D721Med (cell line): ENCODE measurements at places on chromosomes 5 and 9.

- no peak for DNase-seq
These were observed 84.8 kb downstream of the WNK2 start for GRCh38 chr9:93268551-93269314.

DNA sequence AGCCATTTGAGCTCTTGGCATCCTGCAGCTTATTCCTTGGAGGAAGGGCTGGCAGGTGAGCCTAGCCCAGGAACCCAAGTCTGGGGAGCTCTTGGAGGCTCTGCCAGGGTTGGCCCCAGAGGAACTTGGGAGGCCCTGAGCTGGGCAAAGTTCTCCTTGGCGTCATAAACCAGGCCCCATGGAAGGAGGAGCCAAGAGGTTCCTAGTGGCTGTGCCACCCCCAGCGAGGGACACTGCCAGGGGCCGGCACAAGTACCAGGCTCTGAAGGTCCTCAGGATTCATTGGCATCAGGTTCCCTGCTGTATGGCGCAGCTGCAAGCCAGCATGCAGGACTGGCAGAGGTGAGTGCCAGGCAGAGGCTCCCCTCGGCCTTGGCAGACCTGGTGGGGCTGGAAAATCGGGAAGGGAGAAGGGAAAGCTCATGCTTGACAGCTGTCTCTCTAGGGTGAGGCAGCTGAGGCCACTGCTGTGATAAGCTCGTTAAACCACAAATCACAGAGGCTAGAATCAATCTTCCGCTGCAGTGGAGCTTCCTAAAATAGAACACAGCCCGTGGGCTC lies 54.6 kb upstream of the SYNPO start:
- no peak for DNase-seq

- no peak for DNase-seq
These were observed 1297.2 kb upstream of the WWC1 start for GRCh38 chr5:166994226-166994625.

DNA sequence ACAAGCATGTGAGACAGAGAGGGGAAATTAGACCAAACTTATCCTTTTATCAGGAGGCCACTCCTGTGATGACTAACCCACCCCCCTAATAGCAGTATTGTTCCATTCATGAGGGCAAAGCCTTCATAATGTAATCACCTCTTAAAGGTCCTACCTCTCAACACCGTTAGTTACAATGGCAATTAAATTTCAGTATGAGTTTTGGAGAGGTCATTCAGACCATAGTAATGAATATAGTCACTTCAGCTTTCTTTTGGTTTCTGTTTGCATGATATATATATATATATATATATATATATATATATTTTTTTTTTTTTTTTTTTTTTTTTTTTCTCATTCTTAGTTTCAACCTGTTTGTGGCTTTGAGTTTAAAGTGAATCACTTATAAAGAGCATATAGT lies 10.5 kb downstream of the ADGRV1 start:
- DNase-seq: no peak

GRCh38 chr9:2260417-2261306 lies 245.5 kb downstream of the SMARCA2 start:
- no peak for DNase-seq

GRCh38 chr5:81525690-81526089 lies 131.8 kb upstream of the ACOT12 start:
- DNase-seq: no peak

DNA sequence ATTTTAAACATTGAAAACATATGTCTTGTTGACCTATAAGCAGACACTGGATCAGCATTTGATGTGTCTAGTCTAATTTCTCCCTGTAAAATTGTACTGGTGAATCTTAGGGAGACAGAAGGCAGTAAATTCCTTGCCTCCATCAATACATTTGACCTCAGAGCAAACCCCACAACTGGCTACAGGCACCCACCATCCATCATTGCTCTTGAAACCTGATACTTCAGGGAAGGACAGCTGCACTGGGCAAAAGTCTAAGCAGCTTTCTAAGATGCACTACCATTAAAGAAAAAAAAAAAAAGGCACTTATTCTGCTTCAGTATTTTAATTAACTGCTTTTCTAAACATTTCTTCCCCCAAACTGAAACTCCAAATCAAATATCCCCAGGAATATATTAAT lies 1051.3 kb upstream of the DMAC1 start:
- DNase-seq: no peak

- DNase-seq: no peak
These were observed 10.2 kb upstream of the IL12B start for GRCh38 chr5:159340511-159340910.

DNA sequence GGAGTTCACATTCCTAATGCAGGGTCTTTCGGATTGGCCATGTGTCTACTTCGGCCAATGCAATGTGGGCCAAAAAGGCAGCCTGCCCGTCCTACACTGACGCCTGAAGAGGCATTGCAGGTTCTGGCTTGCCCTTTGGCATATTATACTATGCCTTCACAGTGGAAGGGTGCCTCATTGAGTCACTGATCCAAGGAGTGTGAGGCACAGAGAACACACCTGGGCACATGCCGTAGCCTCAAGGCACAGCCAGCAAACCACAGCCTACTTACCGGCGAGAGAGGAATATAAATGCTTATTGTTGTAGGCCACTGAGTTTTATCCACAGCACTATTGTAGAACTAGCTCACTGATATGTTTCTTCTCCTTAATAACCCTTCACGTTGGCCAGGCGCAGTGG lies 409.6 kb downstream of the GADD45G start:
- DNase-seq: no peak

DNA sequence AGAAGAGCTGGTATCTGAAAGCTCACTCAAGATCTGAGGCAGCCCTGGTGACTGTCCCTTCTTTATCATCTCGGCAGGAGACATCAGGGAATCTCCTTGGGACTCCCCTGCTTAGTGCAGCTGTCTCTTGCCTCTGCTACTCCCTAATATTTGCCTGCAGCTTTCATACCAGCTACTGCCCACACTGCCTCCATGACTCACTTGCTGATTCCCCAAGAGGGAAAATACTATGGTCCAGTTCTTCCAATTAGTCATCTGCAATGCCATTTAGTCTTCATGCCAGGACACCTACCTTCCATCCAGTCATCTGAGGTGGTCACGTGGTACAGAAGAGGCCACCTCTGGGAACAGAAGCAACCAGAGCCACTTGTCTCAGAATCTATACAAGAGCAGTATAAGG lies 270.8 kb downstream of the NTRK2 start:
- DNase-seq: no peak

DNA sequence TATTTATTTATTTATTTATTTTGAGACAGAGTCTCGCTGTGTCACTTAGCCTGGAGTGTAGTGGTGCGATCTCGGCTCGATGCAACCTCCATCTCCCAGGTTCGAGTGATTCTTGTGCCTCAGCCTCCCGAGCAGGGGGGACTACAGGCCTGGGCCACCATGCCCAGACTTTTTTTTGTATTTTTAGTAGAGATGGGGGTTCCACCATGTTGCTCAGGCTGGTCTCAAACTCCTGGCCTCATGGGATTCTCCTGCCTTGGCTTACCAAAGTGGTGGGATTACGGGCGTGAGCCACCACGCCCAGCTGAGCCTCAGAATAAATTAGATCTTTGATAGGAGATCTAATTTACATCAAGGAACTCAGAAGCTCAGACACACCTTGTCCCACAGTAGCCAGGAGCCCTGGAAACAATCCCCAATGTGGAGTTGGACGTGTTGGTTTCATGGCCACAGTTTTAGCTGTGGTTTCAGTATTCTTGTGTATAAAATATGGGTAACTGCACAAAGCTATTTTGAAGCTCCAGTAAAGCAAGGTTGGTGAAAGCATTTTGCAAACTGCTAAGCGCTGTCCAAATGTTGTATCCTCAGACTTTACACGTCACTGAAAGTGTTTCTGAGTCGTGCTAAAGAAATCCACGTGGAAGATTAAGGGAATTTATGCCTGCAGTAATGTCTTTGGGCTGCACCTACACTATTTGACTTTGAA lies 3.0 kb upstream of the HNRNPAB start:
- DNase-seq: no peak

GRCh38 chr9:136081826-136082495 lies 13.1 kb downstream of the NACC2 start:
- no peak for DNase-seq

- no peak for DNase-seq
These were observed 290.8 kb downstream of the MSX2 start for GRCh38 chr5:175015028-175015685.

- no peak for DNase-seq
These were observed 90.4 kb upstream of the KLF9 start for GRCh38 chr9:70504834-70505233.

DNA sequence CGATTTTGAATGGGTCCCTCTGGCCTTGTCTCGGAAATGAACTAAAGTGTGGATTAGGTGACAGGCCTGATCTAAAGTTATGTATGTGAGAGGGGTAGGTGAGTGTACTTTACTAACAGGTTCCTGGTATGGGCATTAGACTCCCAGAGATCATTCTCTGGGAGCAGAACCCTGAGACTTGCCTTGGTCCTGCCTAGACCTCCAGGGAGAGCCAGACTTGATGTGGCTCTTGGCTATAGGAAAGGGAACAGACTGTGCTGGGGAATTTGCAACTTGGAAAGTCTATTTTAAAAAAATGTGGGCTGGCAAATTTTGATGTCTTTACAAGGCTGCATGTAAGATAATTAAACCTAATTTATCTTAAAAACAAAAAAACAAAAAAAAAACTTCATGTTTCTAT lies 49.8 kb upstream of the NREP start:
- no peak for DNase-seq
